ENCODE measurements at places on chromosomes 5 and 9.
A peak's percentile ranks its signal among the peaks of the same experiment; 100 is the strongest.

DNA sequence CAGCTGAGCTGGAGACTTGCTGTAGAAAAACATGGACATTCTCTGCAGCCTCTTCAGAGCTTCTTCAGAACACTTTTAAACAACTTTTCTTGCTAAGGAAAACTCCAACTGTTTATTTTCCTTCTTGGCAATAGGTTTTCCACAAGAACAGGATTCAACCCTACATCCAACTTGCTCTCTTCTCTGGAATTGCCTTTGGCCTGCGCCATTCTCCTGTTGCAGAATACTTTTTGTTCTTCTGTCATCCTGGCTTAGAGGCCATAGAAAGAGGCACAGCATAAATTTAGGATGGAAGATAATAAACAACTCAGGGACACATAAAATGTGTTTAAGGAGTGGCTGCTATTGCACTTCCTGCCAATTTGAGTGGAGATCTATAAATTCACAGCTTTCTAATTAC, 54.7 kb upstream of the ICE1 start:
- no peak for DNase-seq

DNA sequence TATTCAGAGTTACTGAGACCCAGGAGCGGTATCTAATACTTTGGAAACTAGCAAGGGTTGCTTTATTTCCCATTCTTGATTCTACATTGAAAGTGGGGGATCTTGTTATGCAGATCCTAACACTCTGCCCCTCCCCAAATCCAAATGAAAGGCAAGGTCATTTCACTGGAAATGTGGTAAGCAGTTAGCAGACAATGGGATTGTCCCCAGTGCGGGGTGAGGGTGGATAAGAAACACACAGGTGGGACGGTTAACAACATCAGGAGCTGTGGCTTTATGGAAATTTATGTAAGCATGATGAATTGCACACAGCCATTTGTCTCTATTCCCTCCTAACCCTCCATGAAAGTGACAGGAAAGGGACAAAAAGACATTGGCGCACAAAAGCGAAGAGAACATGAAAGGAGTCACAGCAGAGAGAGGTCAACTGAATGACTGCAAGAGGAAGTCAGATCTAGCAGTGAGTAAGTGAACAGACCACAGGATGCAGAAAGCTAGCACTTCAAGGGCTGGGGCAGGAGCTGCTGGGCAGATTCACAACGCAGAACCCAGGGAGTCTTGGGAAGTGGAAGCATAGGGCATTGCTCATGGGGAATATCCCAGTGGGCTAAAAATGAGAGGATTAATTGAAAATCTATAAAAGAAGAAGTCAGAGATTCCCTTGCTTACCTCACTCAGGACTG, 184.4 kb downstream of the HSD17B3 start:
- DNase-seq = no peak

GRCh38 chr5:116492016-116492623, 82.5 kb downstream of the SEMA6A start:
- DNase-seq = no peak

GRCh38 chr9:14520341-14520740, 172.9 kb downstream of the ZDHHC21 start:
- no peak for DNase-seq

DNA sequence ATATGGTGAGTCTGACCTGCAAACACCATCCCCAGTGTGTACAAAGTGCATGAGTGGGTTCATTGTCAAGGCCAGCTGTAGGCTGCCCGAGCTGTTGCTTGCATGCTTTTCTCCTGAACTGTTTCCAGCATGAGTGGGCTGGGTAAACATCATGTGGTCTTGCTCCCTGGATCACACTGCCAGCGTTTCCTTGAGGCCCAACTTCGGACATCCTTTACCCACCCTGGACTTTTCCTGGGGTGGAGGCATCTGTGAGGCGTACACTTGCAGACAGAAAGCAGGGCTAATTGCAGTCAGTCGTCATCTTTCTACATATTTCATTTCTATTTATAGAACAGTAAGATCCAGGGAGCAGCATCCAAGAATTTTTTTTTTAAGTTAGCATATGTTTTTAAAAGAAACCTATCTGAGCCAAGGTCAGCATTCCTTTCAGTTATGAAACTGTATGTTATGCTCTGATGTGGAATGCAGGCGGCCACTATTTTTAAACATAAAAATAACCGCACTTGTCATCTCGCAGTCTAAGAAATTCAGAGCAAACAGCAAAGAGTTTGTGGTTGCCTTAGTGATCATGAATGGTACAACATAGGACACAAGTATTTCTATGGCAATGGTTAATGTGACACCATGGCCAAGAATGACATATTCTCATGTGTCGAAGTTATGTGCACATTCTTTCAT, 106.5 kb upstream of the DMRT1 start:
- DNase-seq = peak; percentile 35

DNA sequence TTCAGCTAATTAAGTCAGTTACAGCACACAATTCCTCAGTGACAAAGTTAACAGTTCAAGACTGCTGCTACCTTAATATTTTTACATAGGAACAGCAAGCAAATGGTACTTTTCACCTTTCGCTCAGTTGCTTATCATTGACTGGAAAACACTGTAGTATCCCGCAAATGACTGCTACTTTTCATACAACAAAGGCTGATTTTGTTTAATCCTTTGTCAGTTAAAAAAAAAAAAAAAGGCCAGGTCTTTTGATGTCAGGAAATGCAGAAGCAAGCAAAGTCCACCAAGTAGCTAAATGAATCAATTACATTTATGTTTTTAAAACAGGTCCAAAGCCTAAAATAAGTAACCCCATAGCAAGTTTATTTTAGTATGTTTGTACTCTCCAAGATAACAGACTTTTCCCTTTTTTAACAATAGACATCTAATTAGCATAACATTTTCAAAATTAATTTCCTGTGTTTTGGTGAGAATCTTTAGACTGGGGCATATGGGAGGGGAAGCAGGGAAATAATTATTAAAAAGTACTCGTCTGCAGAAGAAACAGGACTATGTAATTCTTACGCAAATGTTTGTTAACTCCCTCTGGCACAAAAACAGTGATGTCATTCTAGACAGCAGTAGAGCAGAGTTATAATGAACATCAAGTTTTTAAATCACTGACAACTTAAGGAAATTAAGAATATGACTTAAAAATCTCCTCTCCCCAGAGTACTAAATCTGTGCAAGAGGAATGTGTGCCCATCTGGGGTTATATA, 9.6 kb downstream of the PFDN1 start:
- DNase-seq = no peak

DNA sequence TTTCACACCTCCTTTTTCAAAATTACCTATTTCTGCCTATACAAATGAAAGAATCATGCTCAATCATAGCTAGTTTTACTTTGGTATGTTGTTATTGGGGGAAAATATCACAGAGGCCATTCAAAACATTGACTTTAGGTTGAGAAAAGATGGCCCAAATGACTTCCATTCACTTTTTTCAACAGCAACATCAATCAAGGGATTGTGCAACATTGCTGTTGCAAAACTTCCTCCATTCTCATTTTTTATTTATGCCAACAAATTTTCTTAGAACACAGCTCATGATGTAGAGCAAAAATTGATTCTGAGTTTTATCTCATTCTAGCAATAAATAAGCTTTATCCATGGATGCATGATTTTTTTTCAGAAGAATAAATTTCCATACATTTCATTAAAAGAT, 93.6 kb upstream of the RORB start:
- no peak for DNase-seq

GRCh38 chr5:60529001-60529400, 171.0 kb downstream of the DEPDC1B start:
- DNase-seq = no peak

- no peak for DNase-seq
Measured at GRCh38 chr9:96779089-96779488, 1.2 kb upstream of the ZNF510 start.

DNA sequence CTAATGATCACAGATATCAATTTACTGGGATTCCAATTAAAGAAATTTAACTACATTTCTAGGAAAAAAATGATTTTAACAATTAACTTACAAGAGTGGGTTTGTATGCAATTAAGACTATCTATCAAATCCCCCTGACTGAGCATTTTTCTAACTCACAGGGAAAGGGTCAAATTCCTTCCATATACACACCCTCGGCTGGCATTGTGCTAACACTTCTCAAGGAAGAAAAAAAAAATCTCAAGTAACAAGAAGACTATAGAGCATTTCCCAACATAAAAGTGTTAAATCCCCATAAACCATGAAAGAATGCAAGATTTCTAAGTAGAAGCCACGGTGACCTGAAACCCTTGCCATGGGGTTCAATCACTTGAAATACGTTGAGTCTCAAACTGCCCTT, 368.8 kb downstream of the GLIS3 start:
- no peak for DNase-seq

GRCh38 chr5:86649832-86650505, 32.2 kb downstream of the COX7C start:
- no peak for DNase-seq

DNA sequence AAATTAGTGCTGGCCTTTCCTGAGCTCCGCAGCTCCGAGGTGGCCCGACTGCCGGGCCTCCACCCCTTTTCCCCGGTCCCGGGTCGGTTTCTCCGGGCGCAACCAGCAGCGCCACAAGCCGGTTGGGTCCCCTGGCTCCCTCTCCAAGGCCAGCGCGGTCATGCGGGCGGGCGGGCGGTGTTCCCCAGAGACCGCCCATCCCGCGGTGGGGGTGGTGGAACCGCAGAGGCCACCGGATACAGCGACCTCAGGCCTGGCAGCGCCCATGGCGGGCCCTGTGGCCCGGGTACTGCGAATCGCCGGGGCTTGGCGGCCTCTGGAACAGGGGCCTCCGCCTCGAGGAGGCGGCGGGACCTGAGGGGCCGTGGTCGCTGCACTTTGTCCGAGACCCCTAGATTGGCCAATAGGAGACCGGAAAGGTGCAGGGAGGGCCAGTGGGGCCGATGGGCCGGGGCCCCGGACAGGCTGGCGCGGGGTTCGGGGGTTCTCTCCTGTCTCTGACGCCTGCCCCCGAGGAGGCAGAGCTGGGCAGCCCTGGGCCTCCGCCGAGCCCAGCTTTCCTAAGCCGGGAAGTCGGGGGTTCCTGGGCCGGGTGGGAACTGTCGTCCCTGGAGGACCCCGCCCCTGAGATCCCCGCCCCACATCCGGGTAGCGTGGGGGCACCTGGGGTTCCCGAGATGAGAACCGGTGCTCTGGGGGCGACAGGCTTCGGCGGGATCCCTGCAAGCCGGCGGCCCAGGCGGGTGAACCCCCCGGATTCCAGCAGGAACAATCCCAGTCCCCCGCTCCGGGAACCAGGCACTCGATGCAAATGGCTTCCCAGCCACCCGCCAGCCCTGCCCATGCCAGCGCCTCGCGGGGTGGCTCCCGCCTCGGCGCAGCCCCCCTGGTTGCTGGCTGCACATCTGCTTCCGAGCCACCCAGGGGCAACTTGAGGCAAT, 293.9 kb downstream of the ZSWIM6 start:
- peak; percentile 84 for DNase-seq

- DNase-seq = no peak
Measured at GRCh38 chr9:89026876-89027275, 35.6 kb downstream of the S1PR3 start.

DNA sequence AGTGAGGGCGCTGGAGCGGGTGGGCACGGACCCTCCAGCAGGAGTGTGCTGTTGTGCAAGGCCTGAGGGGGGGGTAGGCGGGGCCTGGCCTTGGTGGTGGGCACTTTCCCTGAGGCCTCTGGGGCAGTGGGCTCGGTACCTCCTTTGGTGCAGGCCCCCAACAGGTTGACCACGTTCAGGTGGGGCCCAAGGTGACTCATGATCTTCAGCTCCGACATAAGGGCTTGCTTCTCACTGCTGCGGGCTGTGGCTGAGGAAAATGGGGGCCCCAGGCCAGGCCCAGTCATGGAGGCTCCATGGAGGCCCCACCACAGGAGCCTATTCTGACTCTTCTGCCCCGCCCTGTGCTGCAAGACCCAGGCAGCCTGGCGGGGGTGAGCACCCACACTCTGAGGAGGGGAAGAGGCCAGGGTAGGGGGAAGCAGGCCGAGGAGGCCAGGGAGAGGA, 31.5 kb downstream of the PDGFRB start:
- DNase-seq = no peak

DNA sequence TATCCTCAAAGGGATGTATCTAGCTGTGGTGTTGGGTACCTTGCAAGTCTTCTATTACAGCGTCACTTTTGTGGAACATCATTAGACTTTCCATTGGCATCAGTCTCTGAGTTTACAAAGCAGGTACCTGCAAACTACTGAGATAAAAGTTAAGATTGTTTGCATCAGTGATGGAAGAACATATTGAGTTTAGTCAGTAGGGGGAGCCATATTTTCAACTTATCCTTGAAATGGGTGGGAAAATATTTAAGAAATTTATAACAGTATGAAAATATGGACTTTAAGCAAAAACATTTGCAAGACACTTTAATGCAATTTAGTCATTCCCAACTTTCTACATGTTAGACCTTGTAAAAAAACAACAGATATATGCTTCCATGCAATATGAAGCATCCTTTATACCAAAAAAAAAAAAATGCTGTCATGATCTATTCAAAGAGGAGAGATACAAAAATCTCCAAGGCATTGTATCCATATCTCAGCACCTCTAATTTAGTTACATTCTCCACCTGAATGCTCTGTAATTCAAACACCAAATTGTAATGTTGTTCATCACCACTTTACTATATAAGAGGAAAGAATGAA, 98.6 kb upstream of the ADAMTS19 start:
- no peak for DNase-seq
